Stimulated activated CD4-positive, alpha-beta T cell treated with anti-CD3 and anti-CD28 coated beads, Interleukin-1b, Interleukin-23, amount 100 ng/mL, for 24 hours (primary cell): ENCODE measurements at places on chromosomes 7 and 10.

DNA sequence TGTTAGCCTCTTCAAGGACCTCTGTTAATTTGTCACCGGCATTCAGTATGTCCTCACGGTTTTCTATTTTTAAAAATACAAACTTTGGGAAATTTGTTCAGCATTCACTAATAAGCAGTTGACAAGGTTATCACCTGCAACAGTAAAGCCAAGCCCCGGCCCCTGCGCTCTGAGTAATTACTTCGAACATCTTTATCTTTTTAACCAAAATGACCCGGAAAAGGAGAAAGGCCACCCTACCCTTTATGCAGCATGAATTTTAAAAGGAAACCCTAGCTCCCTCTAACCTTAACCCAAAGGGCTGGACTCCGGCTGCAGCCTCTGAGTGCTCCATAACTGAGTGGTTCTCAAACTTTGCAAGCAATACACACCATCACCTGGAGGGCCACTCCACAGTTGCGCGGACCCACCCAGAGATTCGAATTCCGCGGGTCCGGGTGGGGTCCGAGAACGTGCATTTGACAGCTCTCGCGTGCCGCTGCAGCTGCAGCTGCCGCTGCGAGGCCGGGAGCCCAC lies 940 bp downstream of the NSMCE4A start:
- no peak for DNase-seq

DNA sequence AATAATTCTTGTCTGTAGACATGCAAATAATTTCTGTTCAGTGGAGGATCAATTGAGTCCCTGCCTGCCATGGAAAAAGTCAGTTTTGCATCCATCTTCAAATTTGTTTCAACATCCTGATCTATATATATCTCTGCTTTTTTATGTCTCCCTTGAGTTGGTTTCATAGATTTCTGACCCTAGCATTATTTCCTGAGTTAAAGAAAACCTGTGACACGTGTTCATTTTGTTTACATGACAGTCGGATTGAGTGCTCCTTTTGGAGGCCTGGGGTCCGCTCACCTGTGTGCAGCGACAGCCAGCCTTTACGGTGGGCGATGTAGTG lies 674 bp downstream of the MRPS24 start:
- DNase-seq: no peak

DNA sequence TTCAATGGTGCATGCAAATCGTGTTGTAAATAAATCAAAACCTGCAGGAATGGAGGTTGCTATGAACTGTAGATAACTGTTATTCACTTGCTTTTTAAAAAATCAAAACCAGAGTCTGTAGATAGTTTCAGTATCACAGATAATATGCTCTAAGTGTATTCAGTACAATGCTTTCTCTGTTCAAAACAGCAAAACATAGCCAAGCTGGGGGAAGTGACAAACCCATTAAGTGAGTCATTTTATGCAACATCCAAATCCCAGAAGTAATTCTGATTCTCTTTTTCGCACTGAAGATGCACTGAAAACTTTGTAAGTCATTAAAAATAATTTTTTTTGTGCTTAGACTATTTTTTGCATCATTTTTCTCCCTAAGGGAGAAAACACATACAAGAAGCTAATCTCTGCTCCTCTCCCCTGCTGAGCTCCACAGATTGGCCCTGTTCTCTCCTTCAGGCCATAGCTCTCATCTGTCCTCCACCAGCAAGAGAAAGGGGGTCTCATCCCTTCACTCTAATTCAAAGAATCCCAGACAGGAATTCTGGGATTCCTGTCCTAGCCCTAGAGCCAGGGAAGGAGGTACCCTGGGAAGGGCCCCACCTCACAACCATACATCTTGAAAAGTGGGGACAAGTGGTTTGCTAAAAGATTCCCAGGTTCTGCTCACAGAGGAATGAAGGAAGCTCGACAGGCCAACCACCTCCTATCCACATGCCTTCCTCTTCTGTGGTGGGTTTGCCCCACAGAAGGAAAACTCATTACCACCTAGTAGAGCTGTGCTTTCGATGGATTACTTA lies 4.9 kb downstream of the PRTFDC1 start:
- DNase-seq: no peak

DNA sequence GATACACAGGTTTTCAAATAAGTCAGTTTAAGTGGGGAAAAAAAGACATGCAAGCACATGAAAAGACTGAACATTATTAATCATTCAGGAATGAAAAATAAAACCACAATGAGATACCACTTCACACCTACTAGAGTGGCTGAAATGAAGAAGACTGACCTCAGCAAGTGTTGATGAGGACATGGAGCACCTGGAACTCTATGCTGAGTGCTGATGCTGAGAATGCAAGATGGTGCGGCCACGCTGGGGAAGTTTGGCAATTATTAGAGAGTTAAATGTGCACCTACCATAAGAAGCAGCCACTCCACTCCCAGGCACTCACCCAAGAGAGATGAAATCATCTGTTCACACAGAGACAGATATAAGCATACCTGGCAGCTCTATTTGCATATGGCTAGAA lies 32.9 kb upstream of the ELFN1 start:
- DNase-seq: no peak

- no peak for DNase-seq
These were observed 155.4 kb downstream of the DYNC1I1 start for GRCh38 chr7:95927756-95928155.

GRCh38 chr10:103899312-103899711 lies 18.7 kb downstream of the STN1 start:
- DNase-seq: no peak

DNA sequence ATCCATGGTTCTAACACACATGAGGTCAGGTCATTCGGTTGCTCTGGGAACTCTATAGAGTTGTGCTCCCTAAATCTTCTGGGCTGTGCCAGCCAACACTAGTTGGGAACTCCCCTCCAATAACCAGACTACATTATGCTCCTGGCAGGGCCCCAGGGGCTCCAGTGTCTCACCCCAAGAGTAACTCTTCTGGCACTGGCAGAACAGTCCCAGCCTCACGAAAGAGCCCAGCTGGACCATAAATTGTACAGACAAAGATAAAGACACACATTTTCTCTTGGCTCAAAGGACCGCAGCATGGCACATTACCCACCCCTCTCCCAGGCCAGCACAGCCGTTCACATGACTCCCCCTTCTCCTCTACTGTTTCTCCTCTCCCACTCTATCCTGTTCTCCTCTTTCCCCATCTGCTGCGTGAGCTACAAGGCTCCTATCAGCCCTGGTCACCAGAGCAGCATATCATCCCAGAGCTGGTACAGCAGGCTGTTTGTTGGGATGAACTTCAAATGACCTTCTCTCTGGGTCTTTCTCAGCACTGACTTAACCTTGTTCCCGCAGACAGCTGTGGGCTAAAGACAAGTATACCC lies 230.6 kb downstream of the PLXNA4 start:
- no peak for DNase-seq

GRCh38 chr7:13749636-13750035 lies 239.8 kb downstream of the ETV1 start:
- no peak for DNase-seq

GRCh38 chr7:17957871-17958270 lies 17.6 kb upstream of the SNX13 start:
- no peak for DNase-seq

- DNase-seq: no peak
These were observed 100.6 kb downstream of the PLXNA4 start for GRCh38 chr7:132475669-132476116.

DNA sequence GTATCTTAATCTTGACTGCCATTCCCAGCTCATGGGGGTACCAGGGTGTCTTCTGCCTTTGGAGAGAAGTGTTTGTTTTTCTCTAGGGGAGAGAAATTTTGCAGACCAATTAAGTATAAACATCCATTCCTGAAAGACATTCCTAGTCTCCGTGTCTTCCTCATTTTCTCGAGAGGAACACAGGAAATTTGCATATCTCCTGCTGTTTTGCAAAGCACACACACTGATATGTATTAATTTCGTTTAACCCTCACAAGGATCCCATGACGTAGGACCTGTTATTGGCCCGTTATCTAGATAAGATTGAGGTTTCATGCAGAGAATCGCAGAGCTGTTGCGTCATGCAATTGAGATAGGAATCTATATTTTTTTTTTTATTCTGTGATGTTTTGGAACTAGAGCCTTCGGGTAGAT lies 944 bp downstream of the RHBDD2 start:
- no peak for DNase-seq

- DNase-seq: no peak
These were observed 496.2 kb upstream of the SEMA3D start for GRCh38 chr7:85682833-85683620.

GRCh38 chr7:88314061-88314491 lies 7.4 kb upstream of the STEAP4 start:
- no peak for DNase-seq

- no peak for DNase-seq
These were observed 70.3 kb downstream of the C10orf143 start for GRCh38 chr10:130040351-130040750.

GRCh38 chr7:157928171-157928794 lies 591.5 kb downstream of the DNAJB6 start:
- DNase-seq: no peak

DNA sequence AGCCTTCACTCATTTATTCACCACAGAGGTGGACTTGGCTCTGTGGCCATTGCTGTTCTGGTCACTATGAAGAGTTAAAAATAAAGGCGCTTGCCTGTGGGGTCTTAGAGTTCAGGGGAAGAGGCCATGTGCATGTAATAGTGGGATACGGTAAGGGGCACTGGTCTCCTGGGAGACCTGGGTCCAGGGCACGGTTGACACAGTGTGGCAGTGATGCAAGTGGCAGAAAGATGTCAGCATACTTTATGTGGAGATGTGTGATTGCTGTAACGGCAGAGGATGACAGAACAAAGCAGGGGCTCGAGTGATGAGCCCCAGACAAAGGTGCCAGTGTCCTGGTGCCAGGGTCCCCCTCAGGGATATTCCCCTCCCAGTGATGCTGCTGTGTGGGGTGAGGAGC lies 8.6 kb downstream of the ZSCAN25 start:
- DNase-seq: no peak

GRCh38 chr10:87847550-87847949 lies 15.8 kb downstream of the KLLN start:
- DNase-seq: no peak

DNA sequence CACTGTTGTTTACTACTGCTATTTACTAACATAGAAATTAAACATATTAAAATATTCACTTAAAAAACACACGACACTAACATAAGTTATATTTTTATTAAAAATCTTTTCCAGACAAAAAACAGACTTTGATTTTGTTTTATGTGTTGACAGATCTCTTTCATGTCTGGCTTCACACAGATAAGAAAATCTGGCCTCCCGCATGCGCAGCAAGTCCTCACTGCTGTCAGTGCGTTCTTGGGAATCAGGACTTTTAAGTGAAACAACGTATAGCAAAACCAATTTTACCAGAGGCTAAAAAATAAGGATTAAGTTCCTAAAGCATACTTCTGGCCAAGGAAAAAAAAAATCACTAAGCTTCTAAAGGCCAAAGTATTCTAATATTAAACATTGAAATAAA lies 1.2 kb upstream of the IDI1 start:
- DNase-seq: no peak

DNA sequence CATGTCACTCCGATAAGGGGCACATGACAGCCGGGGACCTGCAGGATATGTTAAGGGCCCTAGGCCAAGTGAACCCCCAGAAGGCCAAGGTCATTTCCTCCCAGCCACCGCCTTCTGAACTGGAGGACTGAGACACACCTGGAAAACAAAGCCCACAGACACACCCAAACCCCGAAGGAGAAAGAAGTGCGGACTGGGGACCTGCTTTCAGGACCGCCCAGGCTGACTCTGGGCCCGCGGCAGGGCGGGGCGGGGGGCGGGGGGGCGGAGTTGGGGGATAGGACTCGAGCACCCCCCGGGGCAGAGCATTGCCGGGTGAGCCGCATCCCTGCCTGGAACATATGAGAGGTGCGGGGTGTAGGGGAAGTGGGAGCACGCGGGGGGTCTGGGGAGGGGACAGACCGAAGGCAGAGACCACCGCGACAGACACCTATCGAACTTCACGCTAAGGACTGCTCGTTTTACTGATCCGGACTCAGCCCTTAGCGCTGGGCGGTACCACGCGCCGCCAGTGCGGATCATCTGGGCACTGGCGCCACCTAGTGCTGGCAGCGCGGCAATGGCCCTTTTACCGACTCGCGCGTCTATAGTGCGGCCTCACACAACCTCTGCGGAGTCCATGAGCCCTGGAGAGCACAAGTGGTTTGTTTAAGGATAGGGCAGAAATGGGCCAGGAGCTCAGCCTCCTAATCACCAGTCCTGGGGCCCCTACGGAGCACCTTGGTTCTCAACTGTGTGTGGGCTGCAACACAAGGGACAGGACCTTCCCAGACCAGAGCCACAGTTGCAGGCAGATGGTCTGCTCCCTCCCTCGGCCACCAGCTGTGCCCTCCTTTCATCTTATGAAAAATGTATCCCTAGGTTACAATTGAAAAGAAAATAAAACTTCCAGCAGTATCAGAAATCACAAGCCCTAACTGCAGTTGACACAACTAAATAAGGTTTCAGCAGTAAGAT lies 157.6 kb downstream of the HERPUD2 start:
- peak; percentile 59 for DNase-seq

DNA sequence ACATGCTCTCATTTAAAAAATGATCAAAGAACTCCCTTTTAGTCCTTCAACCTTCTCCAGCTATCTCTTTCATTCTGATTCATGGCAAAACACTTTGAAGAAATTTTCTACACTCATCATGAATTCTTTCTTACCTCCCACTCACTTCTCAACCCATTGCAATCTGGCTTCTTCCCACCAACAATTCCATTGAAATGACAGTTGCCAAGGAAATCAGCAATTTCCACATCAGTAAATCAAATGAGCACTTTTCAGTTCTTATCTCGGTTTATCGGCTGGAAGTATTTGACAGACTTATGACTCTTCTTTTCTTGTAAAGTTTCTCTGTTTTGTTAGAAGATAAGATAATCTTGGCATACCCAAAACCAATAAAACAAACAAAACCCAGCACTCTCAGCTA lies 99.1 kb upstream of the CACNA2D1 start:
- no peak for DNase-seq

- DNase-seq: peak; percentile 40
These were observed 117.4 kb downstream of the INPP5A start for GRCh38 chr10:132654708-132655661.

DNA sequence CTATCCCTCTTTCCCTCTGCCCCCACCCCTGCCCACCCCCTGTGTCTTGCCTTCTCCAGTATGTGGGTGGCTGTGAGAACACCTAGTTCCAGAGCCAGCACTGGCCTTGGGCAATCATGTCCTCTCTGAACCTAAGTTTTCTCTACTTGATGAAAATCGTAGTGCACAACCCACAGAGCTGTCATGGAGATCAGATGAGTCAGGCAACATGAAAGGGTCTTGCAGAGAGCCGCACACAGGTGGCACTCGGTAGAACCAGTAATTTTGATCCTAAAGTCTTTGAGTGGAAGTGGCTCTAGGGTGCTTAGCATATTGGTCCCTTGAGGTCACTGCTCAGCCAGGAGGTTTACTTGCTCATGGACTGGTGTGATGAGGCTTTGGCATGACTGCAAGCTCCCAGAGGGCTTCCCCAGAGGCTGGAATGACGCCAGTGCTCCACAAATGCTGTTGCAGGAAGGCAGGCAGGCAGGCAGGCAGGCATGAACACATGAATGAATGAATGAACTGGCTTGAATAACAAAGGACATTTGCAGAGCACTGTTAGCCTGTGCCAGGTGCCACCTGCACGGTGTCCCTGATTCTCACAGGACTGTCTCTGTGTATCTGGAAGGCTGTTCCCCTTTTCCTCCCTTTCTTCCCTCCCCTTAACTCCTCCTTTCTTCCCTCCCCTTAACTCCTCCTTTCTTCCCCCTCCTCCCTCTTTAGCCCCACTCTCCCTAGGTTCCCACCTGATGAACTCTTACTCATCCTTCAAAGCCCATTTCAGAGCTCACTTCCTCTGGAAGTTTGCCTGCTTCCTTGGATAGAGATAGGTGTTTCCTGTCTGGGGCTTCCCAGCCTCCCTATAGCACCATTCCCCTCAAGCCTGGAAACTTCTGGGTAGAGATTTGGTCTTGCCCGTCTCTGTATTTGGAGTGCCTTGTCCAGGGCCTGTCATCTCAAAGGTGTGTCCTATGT lies 27.2 kb upstream of the CTBP2 start:
- DNase-seq: no peak
